ENCODE measurements at places on chromosomes 3 and 15. TPM values are rescaled to one million over a fixed set of nuclear protein-coding genes. Genes with fewer than 3 reads are reported as not detected.

DNA sequence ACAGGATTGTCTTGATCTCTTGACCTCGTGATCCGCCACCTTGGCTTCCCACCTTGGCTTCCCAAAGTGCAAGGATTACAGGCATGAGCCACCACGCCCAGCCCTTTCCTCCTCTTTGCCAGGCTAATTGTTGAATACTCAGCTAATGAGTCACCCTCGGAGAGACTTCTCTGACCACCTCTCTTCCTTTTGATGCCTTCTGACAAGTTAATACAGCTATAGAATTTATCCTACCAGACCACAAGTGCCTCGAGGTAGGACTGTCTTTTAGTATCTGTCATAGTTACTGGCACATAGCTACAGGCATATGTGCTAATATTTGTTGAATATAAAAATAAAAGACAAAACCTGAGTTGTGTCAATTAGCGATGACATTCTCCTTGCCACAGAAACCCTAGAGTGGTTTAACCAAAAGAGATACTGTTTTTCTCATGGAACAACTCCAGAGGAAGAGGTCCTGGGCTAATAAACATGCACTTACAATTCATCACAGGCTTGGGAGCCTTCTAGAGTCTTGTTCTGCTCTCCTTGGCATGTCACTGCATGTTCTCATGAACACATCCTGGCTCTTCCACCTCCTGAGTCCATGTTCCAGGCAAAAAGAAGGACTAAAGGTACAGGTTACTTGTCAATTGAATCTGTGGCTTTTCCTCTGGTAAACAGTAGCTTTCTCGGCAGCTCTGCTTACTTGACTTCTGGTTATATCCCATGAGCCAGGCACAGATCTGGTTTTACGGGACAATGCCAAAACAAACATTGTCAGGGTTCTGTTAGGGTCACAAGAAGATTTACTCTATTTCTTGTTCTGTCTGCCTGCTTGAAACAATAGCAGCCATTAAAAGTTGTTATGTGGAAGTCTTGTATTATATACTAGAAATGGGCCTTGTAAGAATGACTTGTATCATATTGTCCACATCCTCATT lies 332.3 kb downstream of the THSD4 start:
- DNase-seq, result no peak

- DNase-seq, result no peak
Measured at GRCh38 chr15:94099574-94099960, 131.8 kb upstream of the MCTP2 start.

The GPR176 gene
- total RNA-seq, result 14.8 TPM

The TERC gene
- total RNA-seq, result 129 TPM

The GP5 gene
- not detected for total RNA-seq

The P2RY1 gene
- 4.9 TPM for total RNA-seq

The CCR3 gene
- total RNA-seq, result 0.37 TPM

The ACKR4 gene
- total RNA-seq, result 2.8 TPM

The SORD gene
- 4.9 TPM for total RNA-seq

Data from omental fat pad (tissue), 4 donors.